Stimulated activated CD8-positive, alpha-beta memory T cell treated with anti-CD3 and anti-CD28 coated beads, Interleukin-7, amount 100 ng/mL, for 1 hour (primary cell): ENCODE measurements at places on chromosomes 1 and 21.

DNA sequence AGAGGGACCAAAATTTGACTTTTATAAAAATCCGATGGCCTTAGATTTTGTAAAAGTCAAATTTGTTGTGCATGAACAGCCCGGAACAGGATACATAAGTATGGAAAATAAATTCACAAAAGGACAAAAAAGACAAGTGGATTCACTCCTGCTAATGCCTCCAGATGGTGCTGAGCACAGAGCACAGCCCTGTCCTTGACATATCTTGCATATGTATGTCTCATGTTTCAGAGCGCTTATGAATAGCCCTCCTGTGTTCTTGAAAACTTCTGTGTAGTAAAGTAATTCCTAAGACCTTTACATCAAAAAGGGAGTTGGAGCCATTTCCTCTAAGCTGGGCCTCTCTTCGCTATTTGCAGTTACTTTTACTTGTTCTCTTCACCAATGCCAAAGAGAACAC is 110.7 kb upstream of the RAB3GAP2 start:
- no peak for DNase-seq

GRCh38 chr1:80891871-80892270 is 908.9 kb upstream of the ADGRL2 start:
- DNase-seq: no peak

DNA sequence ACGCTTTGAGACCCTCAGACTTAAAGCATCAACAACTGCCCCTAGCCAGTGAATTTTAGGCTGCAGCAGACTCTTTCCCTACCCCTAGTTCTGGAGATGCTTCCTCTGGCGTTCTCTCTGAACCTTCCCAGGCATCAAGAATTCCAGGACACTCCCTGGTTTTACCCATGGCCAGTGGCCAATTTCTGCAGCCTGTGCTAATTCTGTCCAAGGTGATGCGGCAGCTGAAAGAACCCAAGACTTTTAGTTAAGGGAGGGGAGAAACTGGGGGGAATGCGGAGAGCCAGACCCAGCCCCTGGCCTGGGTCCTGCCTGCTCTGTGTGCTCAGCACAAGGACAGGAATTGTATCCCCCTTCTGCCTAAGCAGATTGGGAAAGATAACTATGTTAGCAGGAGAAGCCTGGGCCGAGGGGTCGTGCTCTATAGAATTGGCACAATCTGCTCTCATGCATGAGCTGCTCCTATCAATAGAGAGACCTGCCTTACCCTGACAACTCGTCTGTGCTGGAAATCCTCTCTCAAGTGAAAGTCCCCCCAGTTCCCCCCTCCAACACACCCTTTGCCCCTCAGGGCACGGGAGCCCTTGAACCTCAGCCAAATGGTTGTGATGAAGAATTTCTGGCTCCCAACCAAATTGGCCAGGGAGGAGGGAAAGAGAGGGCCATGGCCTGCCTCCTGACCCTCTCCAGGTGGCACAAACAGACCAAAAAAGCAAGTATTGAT is 5.4 kb upstream of the GJA8 start:
- no peak for DNase-seq

- no peak for DNase-seq
Observed at GRCh38 chr1:198793714-198794113, 154.9 kb downstream of the PTPRC start.

GRCh38 chr1:153233448-153233847 is 16.1 kb downstream of the PRR9 start:
- DNase-seq: no peak

GRCh38 chr1:41616563-41616962 is 132.1 kb upstream of the EDN2 start:
- DNase-seq: no peak

- no peak for DNase-seq
Observed at GRCh38 chr1:24981631-24982005, 51.5 kb upstream of the RUNX3 start.

GRCh38 chr1:89611721-89612120 is 21.2 kb upstream of the LRRC8C start:
- no peak for DNase-seq

GRCh38 chr1:91816031-91816430 is 69.9 kb downstream of the TGFBR3 start:
- no peak for DNase-seq

DNA sequence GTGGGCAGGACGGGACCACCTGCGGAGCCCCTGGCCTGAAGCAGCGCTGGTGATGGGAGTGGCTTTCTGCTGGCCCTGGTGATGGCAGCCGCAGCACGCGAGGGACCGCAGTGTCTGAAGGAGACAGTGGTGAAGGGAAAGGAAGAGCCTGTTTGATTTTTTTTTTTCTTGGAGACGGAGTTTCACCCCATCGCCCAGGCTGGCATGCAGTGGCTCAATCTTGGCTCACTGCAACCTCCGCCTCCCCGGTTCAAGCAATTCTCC is 40.2 kb upstream of the TRAPPC10 start:
- no peak for DNase-seq

GRCh38 chr1:162903246-162903645 is 42.3 kb upstream of the CCDC190 start:
- no peak for DNase-seq

GRCh38 chr1:216425577-216425976 is 2.3 kb upstream of the USH2A start:
- DNase-seq: no peak

- DNase-seq: no peak
Observed at GRCh38 chr21:31905503-31906451, 33.0 kb downstream of the HUNK start.

- DNase-seq: no peak
Observed at GRCh38 chr1:61092642-61093041, 10.3 kb downstream of the NFIA start.

DNA sequence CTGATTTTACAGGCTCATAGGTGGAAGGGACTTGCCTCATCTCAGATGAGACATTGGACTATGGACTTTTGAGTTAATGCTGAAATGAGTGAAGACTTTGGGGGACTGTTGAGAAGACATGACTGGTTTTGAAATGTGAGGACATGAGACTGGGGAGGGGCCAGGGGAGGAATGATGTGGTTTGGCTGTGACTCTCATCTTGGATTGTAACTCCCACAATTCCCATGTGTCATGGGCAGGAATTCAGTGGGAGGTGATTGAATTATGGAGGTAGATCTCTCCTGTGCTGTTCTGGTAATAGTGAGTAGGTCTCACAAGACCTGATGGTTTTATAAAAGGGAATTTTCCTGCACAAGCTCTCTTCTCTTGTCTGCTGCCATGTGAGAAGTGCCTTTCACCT is 20.8 kb downstream of the SCYL3 start:
- no peak for DNase-seq

- no peak for DNase-seq
Observed at GRCh38 chr1:201542309-201543035, 3.5 kb downstream of the NAV1 start.

DNA sequence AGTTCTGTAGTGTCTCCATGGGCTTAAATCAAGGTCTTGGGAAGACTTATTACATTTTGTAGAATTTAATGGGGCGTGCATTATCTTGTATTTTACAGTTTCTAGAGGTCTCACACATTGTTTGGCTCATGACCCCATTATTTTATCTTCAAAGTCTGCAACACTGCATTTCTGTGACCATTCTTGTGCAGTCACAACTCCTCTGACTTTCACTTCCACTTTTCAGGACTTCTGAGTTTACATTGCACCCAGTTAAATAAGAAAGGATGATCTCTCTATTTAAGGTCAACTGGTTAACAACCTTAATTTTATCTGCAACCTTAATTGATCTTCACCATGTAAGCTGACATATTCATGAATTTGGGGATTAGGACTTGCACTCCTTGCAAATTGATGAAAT is 1186.6 kb downstream of the MRPL39 start:
- DNase-seq: no peak

DNA sequence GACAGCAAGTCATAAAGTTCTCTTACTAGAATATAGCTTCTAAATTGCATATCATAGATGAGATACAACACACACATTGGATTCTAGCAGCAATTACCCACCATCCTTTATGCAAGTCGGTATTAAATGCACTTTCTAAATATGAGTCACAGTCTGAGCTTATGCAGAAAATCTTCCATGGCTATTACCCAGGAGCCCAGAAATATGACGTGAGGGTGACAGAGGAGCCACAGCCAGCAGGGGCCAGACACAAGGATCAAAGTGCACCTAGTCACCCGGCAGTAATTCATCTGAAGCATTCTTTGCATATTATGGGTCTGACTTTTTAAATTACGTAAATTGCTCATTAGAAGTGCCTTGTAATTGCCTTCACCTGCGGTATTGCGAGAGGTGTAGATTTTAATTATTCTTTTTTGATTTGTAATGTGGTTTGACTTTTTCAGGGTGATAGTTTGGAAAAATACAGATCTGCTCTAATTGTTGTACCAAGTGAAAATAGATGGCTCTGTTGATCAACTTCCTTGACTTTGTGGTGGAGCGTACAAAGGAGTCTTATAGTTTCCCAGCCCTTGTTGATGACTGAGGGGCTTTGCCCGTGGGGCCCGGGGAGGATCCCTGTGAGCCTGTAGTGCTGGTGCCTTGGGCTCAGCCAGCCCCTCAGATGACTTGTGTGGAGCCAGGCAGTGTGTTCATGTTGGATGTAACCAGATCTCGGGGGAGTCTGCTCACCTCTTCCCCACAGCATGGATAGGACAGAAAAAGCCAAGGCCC is 470.0 kb upstream of the VAMP3 start:
- DNase-seq: no peak

DNA sequence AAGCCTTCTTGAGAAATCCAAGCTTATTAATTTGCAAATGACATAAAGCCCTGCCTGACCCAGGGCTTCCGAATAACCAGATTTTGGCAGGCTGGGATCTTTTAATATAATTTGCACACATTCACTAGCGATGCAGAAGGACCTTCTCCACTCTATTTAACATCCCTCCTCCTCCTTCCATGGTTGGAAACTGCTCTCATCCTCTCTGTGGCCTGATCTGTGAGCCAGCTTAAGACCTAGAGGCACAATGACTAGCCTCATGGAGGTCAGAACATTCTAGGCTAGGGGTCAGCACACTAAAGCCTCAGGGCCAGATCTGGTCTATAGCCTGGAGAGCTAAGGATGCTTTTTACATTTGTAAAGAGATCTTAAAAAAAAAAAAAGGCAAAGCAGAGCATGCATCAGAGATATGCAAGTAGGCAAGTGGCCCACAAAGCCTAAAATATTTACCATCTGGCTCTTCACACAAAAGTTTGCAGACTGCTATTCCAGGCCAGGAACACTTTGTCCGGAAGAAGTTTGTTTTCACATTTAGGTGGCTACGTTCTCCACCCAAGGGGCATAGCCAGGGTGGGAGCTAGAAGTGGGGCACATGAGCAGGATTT is 138.2 kb upstream of the HMGB4 start:
- DNase-seq: no peak

- no peak for DNase-seq
Observed at GRCh38 chr1:98417820-98418219, 243.7 kb upstream of the SNX7 start.

DNA sequence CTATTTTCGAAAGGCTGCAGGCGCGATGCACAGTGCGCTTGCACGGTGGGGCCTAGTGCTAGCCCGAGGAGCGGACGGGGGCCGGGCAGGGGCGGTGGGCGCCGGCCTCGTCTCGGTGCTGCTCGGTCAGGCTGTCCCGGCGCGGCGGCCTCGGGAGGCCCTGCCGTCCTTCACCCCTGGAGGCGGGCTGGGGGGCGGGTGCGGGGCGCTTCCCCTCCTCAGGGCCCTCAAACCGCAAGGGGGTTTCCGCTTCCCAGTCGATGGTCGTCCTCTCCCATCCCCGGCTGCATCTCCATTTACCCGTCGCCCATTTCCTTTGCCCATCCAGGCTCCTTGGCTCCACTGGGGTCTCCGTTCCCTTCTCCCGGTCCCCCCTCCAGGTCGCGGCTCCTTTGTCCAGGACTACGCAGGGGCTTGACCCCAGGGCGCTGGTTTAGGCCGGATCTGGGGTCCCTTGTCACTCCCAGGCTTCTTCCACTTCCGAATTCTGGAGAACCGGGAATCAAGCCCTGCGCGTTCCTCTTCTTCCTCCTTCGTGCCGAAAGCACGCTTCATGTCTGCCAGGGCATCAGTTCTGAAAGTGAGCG is 196.3 kb upstream of the LMO4 start:
- DNase-seq: no peak

DNA sequence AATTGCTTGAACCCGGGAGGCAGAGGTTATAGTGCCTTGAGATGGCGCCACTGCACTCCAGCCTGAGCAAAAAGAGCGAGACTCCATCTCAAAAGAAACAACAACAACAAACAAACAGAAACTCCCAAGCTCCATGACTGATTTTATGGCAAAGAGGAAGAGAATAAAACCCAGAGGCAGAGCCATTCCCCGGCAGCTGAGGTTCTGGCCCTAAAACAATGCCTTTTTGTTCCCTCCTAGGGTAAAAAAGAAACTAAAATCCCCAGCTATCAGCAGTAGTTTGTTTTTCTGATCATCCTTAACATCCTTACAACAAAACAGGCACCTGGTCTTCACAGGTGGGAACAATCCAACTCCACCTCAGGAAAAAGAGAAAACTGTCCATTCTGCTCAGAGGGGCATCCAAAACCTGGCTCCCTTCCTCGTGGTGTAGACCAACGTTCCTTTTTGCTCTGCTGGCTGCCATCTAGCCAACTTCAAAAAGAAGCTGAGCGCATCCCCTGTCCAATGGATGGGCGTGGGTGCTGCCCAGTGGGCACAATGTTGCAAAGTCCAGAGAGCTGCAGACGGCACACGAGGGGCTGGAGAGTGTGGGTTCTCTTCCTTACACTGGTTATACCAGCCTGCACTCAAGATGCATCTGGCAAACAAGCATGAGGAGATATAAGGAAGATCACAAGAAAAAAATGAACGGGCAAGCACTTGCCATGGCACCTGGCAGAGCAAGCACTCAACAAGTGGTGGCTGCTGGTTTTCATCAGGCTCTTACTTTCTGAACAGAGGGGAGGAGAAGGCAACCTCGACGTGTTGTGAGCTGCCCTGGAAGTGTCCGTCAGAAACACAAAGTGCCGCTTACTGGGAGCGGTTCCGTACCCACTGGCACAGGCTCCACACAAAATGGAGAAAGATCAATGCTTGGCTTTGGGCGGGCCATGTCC is 54.7 kb downstream of the SLC66A1 start:
- no peak for DNase-seq

DNA sequence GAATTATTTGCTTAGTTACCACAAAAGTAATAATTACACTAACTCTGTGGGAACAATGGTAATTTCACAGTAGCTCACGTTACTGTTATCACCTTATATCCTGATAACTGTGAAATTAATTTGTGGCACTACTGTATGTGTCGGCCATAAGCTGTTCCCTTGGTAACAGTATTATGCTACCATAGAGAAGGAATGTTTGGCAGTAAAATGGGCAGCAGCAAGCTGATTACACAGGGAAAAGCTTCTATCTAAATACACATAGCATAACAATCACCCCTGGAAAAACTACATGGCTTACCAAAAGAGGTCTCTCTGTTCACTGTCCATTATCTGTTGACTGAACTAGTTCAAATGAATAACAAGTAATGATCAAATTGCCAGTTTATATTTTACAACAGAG is 124.1 kb downstream of the DPYD start:
- no peak for DNase-seq

- no peak for DNase-seq
Observed at GRCh38 chr1:22037520-22037919, 15.0 kb upstream of the CDC42 start.

GRCh38 chr1:117760069-117760468 is 154.2 kb downstream of the TENT5C start:
- DNase-seq: no peak

GRCh38 chr1:205633421-205633976 is 1.7 kb upstream of the ELK4 start:
- DNase-seq: no peak
